Renal pelvis (tissue), 12 donors: ENCODE measurements at places on chromosomes 12 and 14. TPM values are rescaled to one million over a fixed set of nuclear protein-coding genes. Genes with fewer than 3 reads are reported as not detected.

PSEN1 gene
- polyA plus RNA-seq: 65.8 TPM

DACT1 gene
- 31.7 TPM for polyA plus RNA-seq

PLBD1 gene
- polyA plus RNA-seq: 41.6 TPM

GRIN2B gene
- 1.1 TPM for polyA plus RNA-seq
